NCI-H187 (cell line): ENCODE measurements at places on chromosomes 5 and 9.

GRCh38 chr5:4065472-4066320 is 470.1 kb downstream of the IRX1 start:
- DNase-seq = no peak

DNA sequence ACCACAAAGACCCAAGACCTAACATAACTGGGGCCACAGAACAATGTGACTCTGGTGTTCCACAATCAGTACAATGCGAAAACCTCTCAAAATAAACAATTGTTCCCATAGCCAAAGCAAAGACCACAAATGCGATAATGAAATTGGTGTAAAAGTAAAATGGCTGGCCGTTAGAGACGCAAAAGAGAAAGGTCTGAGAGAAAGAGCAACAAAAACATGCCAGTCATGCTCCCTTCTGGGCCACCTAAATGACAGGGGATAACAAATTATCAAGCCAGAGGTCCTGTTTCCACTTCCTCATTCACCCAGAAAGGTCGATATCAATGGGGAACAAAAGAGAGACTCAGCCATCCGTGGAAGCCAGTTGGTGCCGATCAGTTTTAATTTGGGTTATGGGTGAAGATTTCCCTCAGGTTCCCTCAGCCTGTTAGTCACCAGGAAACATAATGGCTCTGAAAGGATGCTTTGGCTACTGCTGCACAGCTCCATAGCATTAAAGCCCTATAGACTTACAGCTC is 9.2 kb upstream of the CFAP95 start:
- DNase-seq = no peak

GRCh38 chr5:110899566-110900412 is 161.0 kb downstream of the SLC25A46 start:
- DNase-seq = no peak

GRCh38 chr9:79431019-79431679 is 140.6 kb upstream of the TLE4 start:
- no peak for DNase-seq

- DNase-seq = no peak
Measured at GRCh38 chr5:14351086-14351661, 208.0 kb downstream of the TRIO start.

DNA sequence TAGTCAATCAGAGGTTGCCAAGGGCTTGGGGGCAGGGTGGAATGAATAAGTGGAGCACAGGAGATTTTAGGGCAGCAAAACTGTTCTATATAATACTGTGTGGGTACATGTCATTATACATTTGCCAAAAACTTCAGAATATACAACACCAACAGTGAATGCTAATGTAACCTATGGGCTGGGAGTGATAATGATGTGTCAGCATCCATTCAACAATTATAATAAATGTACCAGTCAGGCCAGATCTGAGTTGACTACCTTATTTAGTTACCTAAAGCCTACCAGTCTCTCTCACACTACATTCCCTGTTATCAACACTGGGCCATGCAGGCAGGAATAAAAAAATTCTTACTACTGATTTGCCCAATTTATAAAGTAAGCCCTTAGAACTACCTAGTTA is 884.5 kb downstream of the TLE1 start:
- DNase-seq = no peak

DNA sequence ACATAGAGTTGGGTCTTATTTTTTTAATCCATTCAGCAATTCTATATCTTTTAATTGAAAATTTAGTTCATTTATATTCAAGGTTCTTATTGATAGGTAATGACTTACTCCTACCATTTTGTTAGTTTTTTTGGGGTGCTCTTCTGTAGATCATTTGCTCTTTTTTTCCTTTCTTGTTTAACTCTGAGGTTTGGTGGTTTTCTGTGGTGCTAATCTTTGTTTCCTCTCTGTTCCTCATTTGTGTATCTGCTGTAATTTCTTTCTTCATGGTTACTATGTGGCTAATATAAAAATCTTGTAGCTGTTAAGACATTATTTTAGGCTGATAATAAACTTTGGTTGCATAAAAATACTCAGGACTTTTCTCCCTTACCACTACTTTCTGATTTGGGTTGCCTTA is 181.6 kb upstream of the DMRTA1 start:
- no peak for DNase-seq

- DNase-seq = no peak
Measured at GRCh38 chr5:179618923-179619554, 4.4 kb downstream of the HNRNPH1 start.

DNA sequence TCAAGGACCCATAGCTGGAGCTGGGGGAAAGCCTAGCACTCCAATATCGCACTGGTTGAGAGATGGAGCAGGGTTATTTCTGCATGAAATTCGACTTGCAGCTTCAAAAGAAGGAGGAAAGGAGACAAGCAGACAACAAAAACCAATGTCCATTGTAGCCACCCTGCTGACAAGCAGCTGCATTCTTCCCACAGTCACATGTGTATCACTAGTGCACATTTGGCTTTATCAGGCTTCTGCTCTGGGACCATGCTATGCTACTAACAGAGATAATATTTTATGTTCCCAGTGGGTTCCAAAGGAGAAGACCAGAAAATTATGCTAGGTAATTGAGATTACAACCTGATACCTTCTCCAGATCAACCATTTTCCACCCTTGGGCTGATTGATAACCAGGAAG is 59.7 kb downstream of the MFAP3 start:
- DNase-seq = no peak

DNA sequence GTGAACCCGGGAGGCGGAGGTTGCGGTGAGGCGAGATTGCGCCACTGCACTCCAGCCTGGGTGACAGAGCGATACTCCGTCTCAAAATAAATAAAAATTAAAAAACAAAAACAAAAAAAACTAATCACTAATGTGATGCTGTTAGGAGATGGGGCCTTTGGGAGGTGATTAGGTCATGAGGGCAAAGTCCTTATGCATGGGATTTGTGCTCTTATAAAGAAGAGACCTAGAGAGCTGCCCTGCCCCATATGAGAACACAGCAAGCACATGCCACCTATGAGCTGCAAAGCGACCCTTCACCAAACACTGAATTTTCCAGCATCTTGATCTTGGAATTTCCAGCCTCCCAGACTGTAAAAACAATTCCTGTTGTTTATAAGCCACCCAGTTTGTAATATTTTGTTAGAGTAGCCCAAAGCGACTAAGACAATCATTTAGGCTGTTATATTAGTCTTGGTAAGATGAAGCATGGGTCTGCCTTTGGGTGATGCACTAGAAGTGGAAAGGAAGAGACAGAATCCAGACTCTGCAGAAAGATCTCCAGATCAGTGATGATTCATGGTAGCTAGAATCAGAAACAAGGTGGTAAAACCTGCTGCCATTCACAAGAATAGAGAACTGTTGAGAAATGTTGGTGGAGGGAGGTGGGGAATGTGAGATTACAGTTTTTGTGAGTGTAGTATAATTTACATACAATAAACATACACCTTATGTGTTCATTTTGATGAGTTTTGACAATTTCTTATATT is 26.2 kb downstream of the GPR21 start:
- DNase-seq = no peak

- no peak for DNase-seq
Measured at GRCh38 chr5:129951039-129951438, 46.8 kb downstream of the CHSY3 start.

GRCh38 chr9:128108269-128109049 is 19.1 kb downstream of the PTGES2 start:
- DNase-seq = no peak

DNA sequence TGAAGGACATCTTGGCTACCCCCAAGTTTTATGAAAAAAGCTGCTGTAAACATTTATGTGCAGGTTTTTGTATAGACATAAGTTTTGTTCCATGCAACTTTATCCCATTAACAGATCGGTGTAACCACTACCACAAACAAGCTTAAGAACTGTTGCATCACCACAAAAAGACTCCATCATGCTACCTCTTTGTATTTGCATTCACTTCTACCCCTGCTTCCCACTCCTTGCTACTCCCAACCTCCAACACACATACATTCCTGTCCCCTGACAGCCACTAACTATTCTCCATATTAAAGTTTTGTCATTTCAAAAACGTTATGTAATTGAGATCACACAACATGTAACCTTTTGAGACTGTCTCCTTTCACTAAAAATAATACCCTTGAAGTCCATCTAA is 57.8 kb upstream of the LHFPL2 start:
- DNase-seq = no peak

- DNase-seq = no peak
Measured at GRCh38 chr9:15287309-15287708, 19.7 kb downstream of the TTC39B start.

DNA sequence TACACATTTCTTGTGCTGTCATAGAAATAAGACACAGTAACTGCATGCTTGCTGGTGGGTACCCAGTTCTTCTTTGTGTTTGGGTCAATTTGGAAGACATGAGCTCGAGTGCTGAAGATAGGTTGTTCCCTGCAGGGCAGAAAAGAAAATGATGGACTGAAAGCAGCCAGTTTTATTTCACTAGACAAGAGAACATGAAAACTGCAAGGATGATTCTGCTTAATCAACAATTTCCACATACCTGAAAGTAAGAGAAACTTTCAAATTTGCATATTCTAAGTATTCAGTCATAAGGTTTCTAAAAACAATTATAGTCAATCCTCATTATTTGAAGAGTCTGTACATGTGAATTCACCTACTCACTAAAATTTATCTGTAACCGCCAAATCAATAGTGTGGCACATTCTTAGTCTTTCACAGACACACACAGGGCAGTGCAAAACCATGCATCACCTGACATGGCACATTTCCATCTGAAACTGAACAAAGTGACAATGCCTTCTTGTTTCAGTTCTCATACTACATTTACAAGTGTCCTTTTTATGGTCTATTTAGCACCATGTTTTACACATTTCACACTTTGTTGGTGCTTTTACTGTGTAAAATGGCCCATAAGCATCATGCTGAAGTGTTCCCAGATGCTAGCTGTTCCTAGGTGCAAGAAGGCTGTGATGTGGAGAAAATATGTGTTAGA is 56.9 kb downstream of the HOMER1 start:
- DNase-seq = no peak

DNA sequence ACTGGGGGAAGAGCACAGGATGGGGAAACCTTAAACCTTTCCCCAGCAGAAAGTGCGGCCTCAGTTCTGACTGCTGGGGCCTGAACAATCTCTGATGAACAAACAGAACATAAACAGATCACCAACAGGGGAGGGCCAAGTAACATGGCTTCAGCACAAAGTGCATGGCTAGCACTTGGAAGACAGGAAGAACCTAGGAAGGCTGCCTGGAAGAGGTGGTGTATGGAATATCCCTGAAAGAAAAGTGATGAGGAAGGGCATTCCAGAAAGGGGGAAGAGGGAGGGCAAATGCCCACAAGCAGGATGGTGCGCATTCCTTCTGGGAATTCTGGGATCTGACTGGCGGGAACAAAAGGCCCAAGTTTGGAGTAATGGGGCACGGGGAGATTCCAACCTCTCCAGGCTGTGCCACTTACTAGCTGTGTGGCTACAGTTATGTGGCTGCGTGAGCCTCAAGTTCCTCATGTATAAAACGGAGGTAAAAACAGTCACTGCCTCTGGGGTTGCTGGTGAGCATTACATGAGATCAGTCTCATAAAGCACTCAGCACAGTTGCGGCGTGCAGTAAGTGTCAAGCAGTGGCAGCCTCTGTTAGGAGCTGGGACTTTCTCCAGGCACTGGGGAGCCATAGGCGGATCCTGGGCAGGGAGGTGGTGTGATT is 1.6 kb downstream of the PDGFRB start:
- DNase-seq = no peak

DNA sequence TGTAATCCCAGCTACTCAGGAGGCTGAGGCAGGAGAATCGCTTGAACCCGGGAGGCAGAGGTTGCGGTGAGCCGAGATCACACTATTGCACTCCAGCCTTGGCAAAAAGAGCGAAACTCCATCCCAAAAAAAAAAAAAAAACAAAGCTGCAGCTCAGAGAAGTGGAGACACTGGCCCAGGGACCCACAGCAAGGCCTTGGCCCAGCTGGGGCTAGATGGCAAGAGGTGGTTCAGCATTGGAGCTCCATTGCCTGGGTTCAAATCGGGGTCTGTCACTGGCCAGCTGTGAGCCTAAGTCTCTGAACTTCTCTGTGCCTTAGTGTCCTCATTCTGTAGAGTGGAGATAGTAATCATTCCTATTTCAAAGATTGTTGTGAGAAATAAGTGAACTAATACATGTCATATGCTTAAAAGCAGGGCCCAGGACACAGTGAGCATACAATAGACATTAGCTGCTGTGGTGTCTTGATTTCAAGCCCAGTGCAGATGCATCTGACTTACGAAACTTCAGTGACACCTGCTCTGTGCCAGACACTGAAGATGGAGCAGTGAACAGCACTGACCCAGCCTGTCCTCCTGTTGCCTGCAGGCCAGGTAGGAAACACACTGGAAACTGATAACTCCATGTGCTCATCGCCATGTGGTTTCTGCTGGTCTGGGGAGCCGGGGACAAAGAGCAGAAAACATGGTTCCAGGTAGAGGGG is 127.7 kb downstream of the C9orf50 start:
- DNase-seq = no peak

- DNase-seq = no peak
Measured at GRCh38 chr9:134895908-134896833, 15.6 kb downstream of the FCN2 start.

DNA sequence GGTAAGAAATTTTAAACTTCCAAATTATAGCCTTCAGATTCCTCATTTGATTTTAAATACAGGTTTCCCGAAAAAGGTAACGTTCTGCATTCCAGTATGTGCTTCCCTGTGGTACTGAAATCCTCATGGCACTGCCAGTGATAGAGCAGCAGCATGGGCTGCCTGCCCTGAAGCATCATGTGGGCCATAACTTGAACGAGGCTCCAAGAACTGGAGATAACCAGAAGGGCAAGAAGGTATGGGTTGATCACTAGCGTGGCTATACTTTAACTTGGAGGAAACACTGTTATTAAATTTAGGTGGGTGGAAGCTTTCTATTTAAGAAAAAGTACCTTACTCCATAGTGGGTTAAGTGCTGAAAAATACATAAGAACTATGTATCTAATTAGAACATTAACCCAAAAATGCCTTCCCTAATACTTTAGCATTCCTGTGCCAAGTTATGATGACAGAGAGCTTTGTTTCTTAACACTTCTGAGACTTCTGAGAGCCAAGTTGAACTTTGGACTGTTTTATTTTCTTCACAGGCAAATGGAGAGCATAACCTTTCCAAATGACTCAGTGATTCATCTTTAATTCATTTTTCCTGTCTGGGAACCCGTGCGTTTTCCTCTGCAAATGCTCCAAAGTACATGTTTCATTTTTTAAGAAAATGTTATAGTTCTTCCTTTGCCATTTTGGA is 191.5 kb upstream of the GNA14 start:
- no peak for DNase-seq

GRCh38 chr5:128052780-128053179 is 30.8 kb upstream of the SLC12A2 start:
- no peak for DNase-seq

- DNase-seq = no peak
Measured at GRCh38 chr9:70881333-70881732, 240.1 kb downstream of the TRPM3 start.
